ENCODE measurements at places on chromosomes 6 and 20. TPM values are rescaled to one million over a fixed set of nuclear protein-coding genes. Genes with fewer than 3 reads are reported as not detected.

Gene COL11A2
- 0.35 TPM for polyA plus RNA-seq

Gene MEP1A
- 0.21 TPM for polyA plus RNA-seq

Gene PHF3
- polyA plus RNA-seq, result 19.1 TPM

Gene RBM12
- polyA plus RNA-seq, result 8.8 TPM

Gene KHDC1L
- not detected for polyA plus RNA-seq

Gene SEC63
- polyA plus RNA-seq, result 18.5 TPM

Gene IL20RA
- 0.05 TPM for polyA plus RNA-seq

Gene LINC00237
- not detected for polyA plus RNA-seq

Gene EDN3
- polyA plus RNA-seq, result 2.3 TPM

Gene KIF6
- polyA plus RNA-seq, result 0.03 TPM

Gene B4GALT5
- 72.3 TPM for polyA plus RNA-seq

Gene SPATS1
- polyA plus RNA-seq, result not detected

Gene PCSK2
- 0.01 TPM for polyA plus RNA-seq

Gene CNBD2
- polyA plus RNA-seq, result 18.4 TPM

Gene SLC12A5
- polyA plus RNA-seq, result not detected
